ENCODE measurements at places on chromosomes 5 and 9.

GRCh38 chr9:129863059-129863690 lies 27.9 kb downstream of the USP20 start:
- peak; percentile 97 for DNase-seq

DNA sequence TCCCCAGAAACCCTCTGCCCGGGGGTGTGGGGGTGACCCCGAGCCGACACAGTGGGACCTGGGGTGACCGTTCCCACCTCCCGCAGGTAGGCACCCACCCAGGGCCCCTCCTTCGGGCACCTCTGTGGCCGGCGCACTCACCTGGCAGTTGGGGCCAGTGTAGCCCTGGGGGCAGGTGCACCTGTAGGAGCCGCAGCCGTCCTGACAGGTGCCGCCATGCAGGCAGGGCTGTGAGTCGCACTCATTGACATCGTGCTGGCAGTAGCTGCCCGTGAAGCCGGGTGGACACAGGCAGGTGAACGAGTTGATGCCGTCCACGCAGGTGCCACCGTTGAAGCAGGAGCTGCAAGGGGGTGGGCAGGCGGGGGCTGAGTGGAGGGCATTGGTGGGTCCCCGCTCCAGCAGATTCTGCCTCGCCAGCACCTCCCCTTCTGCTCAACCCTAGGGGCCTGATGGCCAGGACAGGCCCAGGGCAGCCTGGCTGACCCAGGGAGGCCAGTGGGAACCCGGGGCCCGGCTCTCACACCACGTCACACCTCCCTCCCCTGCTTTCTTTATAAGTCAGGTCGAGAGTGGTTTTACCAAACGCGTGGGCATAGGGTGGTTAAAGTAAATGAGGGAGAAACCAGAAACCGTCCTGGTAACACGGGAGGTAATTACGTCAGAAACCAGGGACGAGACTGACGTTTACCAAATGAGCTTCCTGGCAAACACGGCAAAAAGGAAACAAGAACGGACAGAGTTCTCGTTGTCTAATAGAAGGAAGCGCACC lies 26.1 kb upstream of the SEC16A start:
- DNase-seq = no peak

GRCh38 chr5:153555420-153556114 lies 65.1 kb downstream of the GRIA1 start:
- no peak for DNase-seq

DNA sequence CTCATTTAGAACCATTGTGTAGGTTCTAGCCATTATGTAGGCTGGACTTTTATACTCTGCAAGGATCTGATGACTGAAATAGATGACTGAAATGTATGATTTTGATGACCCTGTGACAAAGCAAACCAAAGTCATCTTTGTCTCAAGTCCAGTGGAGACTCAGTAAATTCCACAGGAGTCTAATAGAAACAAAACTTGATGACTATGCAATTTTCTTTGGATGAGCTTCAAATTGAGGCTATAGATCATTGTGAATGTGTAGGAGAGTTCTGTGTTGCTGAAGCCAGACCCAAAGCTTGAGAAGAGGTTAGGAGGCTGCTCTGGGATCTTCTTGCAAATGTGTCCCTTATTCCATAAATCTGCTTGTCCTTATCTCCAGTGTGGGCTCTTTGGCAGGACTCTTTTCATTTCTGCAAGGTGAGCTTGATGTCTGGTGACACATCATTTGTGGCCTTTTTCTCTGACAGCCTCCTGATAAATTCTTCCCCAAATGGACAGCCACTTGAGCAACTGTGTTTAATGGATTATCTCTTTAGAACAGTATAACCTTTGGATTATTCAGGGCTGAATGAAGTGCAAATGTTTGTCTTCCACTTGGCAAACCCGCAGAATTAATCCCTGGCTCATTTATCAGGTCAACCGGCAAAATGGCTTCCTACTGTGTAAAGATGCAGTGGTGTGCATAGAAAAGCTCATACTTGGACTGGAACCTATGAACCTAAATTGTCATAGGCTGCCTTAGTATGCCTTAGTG lies 235.1 kb upstream of the ANKH start:
- no peak for DNase-seq

DNA sequence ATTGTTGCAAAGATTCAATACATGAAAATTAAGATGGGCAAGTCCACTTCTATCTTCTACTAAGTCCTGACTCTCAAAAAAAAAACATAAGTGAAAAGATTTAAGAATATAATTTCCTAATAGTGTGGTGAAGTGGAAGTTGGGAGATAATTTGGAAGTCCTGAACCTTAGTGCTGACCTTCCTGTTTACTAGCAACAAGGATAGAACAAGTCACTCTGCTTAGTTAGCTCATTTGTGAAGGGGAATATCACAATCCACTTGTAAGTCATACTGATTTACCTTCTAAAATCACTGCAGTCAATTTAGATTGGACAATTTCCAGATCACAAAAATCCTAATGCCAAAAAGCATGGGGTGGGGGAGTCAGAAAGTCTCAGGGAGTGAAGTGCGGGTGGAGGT lies 43.4 kb upstream of the PCSK5 start:
- DNase-seq = no peak

- no peak for DNase-seq
Measured at GRCh38 chr5:139688088-139688702, 40.0 kb downstream of the CXXC5 start.

DNA sequence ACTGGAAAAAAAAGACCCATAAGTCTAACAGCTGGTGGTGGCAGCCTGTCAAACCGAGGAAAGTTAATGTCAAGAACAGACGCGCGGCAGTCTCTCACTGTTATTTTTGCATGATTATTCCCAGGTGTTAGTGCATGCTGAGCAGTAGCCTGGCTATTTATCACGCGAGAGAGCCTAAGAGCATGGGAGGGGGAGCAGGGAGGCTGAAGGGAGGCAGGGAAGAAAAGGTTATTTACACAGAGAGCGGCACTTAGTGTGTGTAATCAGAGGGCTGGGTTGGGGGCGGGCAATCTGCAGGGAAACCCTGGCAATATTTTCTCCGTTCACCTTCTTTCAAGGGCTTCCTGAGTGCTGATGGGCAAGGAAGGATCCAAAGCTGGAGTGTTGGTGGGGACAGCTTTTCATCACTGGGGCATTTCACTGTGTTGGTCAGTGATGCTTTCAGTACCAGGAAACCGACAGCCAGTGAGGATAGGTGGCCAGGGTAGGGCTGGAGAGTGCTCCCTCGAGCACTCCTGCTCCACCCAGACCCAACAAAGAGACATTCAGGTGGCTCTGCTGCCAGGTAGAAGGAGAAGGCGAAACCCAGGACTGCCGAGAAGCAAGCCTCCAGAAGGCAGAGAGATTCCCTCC lies 39.6 kb downstream of the ZNF608 start:
- DNase-seq = no peak

DNA sequence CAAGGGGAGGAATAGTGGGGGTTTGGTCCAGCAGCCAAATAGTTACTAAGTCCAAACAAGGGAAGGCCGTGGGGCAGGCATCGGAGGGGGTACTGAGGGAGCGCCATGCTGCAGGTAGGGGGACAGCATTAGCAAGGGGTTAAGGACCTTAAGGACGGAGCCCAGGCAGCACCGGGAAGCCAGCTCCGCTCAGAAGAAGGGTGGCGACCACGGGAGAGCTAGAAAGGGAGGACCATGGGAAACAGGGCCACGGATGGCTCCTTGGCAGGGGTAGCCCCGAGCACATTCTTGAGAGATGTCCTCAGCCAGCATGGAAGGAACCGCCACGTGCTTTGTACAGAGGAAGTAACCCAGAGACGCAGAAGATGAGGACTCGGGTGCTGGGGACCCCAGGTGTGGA lies 76.2 kb upstream of the STXBP1 start:
- no peak for DNase-seq
